ENCODE measurements at places on chromosomes 11 and 22.

DNA sequence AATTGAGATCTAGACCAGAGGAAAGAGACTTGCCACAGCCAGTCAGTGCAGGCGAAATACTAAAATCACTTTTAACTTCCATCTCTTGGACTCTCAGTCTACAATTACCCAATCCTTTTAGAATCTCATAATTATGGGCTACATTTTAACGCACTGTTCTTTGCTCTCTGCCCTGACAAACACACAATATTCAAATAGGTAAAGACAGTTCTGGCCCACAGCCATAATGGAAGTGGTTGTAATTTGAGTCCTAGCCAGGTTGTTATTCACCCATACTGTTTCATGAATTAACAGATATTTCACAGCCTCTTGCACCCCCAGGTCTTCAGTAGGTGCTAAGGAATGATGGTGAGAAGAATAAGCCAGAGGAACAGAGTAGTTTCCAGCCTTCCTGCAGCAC is 830 bp downstream of the C11orf97 start:
- DNase-seq = no peak

- no peak for DNase-seq
These were observed 160.0 kb downstream of the NAV2 start for GRCh38 chr11:19872512-19873145.

DNA sequence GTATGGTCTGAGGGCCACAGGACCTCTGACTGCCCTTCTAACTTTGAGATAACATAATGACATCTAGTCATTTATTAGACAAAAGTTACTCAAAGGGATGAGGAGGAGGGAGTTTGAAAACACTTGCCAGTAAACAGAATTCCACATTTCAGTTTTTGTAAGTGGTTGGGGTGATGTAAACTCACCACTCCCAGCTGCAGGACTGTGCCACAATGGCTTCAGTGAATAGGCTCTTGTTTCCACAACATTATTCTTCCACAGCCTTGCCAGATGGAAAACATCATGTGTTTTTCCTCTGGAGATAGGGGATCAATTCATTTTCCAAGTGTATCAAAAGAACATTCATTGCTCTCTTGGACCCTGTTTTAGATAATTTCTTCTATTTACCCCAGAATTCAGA is 147.2 kb upstream of the BDNF start:
- no peak for DNase-seq

DNA sequence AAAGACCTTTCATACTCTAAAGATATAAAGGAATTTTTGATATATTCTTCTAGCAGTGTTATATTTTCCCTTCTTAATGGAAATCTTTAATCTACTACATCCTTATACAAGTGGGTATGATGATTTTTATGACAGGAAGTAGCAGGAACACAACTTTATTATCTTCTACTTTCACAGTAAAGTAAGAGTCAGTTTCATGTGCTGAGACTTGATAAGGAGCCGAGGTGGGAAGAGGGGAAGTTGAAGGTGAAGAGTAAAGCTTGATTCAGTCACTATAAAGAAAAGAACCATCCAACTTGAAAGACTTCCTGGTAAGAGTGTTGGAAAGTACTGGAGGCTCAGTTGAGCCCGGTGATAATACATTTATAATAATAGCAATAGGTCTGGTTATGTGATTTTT is 82.1 kb upstream of the PTH start:
- no peak for DNase-seq

DNA sequence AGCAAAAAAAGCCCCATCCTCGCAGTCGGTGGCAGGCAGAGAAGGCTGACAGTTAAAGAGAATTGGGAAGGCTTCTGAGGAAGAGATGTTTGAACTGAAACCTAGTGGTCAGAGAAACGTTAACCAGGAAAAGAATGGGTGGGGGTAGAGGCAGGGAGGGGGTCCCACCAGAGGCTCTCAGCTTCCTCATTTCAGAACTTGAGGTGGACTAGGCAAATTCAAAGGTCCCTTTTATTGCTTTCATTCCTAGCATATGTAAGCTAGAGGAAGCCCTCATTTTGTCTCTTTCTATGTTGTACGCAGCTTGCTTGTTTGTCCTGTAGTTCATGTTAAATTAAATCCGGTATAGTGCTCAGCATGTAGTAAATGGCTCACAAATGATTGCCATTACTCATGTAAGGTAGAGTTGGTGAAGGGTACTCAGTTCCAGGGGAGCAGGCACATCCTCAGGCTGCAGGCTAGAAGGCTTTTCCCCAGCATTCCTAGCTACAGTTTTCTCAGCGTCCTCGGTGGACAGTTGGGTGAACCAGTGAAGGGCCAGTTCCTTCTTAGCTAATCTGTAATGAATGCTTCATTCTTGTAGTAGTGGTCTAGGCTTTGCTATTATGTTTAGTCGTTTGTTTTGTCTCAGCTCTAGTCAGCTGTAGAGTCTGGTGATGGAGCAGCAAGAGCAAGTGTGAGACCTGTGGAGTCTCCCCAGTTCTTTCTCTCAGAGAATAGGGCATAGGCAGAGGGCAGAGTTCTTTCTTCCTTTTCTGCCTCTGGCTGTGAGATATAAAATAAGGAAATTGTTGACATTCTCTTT is 58.6 kb downstream of the UVRAG start:
- no peak for DNase-seq

DNA sequence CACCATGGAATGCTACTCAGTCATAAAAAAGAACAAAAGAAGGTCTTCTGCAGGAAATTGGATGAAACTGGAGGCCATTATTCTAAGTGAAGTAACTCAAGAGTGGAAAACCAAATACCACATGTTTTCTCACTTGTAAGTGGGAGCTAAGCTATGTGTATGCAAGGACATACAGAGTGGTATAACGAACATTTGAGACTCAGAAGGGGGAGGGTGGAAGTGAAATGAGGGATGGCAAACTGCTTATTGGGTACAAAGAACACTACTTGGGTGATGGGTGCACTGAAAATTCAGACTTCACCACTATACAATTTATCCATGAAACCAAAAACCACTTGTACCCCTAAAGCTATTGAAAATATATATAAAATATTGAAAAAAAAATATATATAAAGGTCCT is 13.4 kb upstream of the CAT start:
- no peak for DNase-seq

DNA sequence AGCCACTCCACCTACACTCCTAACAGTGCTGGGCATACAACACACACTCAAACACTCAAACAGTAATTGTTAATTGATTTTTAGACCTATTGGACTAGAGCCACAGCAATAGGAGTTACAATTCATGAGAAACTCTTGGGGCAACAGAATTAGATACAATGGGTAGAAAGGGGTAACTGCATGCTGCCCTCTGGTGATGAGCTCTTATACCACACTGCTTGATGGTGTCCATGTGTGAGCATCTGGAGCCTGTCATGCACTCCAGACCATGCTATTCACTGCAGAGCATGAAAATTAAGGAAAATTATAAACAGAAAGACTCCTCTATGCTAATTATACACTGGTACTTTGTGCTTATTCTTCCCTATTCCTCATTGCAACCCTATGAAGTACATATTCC is 975.5 kb upstream of the CCDC90B start:
- DNase-seq = no peak

- no peak for DNase-seq
These were observed 24.4 kb downstream of the MRGPRG start for GRCh38 chr11:3194016-3194816.

- DNase-seq = no peak
These were observed 5.1 kb upstream of the SEPTIN5 start for GRCh38 chr22:19709063-19709769.

DNA sequence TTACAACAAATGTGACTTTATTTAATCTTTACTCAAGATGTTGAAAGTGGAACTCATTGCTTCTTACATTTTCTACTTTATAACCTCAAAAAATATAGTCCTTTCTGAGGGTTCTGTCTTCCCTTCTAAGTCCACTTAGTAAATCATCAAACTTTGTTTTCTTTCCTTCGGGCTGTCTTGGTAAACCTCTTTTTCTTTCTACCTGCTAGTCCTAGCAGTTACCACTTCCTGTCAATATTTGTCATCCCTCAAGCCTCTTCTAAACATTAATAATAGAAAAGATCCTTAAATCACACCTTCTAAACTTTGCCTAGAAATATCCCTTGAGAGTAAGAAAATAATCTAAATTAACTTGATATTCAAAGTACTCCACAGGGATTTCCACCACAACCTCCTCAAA is 580.4 kb downstream of the CNTN5 start:
- DNase-seq = no peak

DNA sequence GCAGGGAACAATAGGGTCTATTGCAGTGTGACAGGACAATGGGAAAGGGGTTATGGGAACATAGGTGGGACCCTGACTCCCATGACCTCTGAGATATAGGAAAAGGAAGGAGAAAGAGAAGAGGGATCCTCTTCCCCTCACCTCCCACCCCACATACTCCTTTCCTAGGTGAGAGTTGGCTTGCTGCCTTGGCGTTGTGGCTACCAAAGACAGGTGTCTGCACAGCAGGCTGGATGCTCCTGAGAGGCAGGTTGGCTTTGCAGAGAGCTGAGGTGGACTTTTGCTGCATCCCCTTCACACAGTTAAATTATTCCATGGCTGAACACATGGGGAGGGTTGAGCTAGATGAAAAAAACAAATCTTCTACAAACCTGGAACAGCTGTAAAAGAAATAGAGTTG is 80.7 kb downstream of the SYT9 start:
- no peak for DNase-seq

Measured in left lung (tissue), 14 donors.